LNCaP clone FGC (cell line): ENCODE measurements at places on chromosomes 12 and 14.

GRCh38 chr12:24197532-24197931 lies 248.1 kb upstream of the SOX5 start:
- no peak for DNase-seq

DNA sequence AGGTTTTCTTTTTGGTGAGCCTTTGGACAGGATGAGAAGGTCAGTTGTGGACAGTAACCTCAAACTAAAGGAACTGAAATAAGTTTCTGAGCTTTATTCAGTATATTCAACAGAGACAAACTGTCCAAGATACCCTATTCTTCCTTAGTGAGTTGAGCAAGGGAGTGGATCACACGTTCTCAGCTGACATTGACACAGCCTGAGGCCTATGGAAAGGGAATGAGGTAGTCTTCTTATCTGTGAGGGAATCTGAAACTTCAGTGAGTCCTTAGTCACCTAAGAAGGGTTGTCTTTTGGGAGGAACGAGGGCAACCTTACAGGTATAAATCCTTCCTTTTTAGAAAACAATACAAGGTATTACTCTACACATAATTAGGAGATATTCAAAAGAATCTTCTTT lies 5.0 kb upstream of the NUBPL start:
- DNase-seq = no peak

GRCh38 chr12:93847517-93848474 lies 170.6 kb downstream of the CRADD start:
- no peak for DNase-seq

- DNase-seq = no peak
Observed at GRCh38 chr14:72525087-72525915, 368.6 kb downstream of the DPF3 start.

DNA sequence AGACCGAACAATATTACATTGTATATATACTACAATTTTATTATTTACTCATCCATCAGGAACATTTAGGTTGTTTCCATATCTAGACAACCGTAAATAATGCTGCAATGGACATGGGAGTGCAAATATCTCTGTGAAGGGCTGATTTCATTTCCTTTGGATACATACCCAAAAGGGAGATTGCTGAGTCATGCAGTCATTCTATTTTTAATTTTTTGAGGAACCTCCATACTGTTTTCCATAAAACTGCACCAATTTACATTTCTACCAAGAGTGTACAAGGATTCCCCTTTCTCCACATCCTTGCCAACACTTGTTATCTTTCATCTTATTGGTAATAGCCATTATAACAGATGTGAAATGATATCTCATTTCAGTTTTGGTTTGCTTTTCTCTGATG lies 84.7 kb downstream of the SLC41A2 start:
- DNase-seq = no peak

DNA sequence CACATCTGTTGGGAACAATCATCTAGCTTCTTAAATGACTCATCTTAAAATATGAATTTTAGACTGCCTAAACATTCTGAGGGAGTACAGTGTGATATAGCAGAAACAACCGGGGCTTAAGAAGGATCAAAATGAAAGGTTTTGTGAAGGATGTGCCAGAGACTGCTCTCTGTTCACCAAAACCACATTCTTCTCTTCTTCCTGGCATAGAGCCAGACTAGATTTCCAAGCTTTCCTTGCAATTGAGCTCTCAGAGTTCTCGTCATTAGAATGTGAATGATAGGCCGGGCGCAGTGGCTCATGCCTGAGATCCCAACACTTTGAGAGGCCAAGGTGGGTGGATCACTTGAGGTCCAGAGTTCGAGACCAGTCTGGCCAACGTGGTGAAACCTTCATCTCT lies 94.5 kb downstream of the LRRIQ1 start:
- no peak for DNase-seq

- no peak for DNase-seq
Observed at GRCh38 chr12:100955139-100955538, 160.6 kb downstream of the ANO4 start.
